Dorsolateral prefrontal cortex (tissue), 122 donors: ENCODE measurements at places on chromosomes 12 and 14.

DNA sequence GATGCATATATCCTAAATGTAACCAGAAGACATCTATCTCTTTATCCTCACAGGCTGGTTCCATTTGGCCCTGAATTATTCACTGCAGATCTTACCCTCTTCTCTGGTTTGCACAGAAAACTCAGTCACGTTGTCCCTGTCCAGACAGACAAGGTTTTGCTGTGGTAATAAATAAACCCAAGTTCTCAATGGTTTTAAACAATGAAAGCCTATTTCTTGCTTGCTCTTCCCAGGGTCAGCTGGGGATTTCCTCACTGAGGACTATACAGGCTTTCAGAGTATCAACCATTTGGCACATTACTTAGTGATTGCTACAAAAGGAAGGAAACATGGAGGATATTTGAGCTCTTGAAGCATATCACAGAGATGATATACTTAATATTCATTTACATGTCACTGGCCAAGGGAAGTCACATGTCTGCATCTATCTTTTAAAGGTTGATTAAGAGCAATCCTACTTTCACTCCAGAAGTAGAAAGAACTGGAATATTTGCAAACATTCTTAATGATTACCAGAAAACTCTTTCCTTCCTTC, 24.4 kb upstream of the E2F7 start:
- no peak for DNase-seq

DNA sequence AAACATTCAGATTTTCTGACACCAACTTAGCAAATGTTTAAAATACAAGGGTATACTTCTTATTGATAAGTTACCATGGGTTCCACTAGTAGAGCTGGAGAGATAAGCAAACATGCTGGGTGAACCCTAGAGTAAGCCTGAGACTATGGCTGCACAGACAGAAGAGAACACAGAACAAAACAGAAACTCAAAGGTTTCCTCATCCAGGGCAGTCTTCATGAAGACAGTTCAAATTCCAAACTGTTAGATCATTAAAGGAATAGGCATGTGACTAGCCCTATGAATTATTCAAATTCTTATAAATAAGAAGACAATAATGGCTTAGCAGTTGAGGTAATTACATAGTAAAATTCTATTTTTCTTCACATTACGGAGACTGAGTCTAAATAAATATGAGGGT, 28.1 kb downstream of the BTBD7 start:
- no peak for DNase-seq

GRCh38 chr14:69059658-69060623, 80.8 kb upstream of the ACTN1 start:
- DNase-seq = no peak

- DNase-seq = no peak
These were observed 7.3 kb upstream of the FIGNL2 start for GRCh38 chr12:51855586-51856428.

- DNase-seq = no peak
These were observed 52.3 kb downstream of the SYNE3 start for GRCh38 chr14:95464103-95464502.

DNA sequence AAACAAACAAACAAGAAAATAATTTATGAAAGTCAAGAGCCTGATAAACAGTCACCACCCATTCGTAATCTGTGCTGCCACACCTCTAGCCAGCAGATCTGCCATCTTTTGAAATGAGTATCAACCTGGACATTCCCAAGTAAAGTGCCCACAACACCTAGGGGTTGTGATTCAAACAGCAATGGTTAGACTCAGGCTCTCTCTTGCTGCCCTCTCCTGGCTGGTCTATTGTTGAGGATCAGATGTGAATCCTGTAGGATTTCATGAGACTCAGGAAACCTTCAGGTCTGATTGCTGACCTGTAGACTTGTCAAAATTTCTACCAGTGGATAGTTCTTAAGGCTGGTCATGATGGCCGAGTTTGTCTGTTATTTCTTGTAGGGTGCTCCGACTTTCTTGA, 26.8 kb downstream of the DGLUCY start:
- DNase-seq = no peak

DNA sequence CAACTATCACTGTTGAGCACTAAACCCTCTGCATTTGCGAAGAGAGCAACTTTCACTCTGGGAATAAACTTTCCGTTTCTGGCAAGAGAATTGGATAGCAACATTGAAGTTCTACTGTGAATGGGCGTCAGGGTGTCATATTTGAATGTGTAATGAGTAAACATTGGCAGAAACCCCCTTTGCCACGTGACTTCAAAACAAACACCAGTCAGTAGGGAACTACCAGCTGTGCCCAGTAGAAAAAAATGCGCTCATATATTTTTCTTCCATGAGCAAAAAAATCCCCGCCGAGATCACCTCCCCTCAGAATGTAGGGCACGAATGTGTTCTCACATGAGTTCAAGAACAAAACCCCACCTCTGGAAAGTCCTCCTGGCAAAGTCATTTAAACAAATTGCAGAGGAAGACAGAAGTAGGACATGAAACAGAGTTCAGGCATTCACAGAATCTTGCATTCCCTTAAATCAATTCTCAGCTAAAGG, 80.6 kb downstream of the BTG1 start:
- no peak for DNase-seq

GRCh38 chr12:78914859-78915331, 50.3 kb downstream of the SYT1 start:
- no peak for DNase-seq

DNA sequence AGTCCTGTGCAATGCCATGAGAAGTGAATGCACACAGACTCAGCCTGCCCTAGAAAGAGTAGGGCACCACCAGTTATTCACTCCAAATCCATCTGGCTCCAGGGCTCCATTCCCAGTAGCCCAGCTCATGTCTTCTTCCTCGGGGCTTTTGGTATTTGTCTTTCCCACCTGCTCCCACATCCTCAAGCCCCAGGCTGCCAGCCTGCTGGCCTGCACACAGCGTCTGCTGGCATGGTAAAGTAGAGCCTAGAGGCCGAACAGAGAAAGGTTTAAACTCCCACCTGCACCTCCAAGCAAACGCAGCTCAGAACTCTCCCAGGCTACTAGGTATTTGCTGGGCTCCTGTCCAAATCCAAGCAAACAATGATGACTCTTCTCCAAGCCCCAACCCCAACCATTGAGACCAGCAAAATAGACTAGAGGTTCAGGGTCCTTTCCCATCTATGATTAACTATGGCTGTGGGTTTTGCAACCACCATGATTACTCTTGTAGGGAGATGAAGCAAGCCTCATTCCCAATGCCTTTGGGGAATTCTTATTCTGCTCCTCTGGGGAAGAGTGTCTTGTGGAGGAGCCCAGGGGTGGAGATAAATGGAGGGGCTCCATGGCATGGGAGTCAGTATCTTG, 5.2 kb upstream of the VDR start:
- DNase-seq = no peak

GRCh38 chr14:91058042-91058581, 2.3 kb downstream of the RPS6KA5 start:
- no peak for DNase-seq

GRCh38 chr14:76968621-76969063, 59.9 kb downstream of the IRF2BPL start:
- DNase-seq = no peak

DNA sequence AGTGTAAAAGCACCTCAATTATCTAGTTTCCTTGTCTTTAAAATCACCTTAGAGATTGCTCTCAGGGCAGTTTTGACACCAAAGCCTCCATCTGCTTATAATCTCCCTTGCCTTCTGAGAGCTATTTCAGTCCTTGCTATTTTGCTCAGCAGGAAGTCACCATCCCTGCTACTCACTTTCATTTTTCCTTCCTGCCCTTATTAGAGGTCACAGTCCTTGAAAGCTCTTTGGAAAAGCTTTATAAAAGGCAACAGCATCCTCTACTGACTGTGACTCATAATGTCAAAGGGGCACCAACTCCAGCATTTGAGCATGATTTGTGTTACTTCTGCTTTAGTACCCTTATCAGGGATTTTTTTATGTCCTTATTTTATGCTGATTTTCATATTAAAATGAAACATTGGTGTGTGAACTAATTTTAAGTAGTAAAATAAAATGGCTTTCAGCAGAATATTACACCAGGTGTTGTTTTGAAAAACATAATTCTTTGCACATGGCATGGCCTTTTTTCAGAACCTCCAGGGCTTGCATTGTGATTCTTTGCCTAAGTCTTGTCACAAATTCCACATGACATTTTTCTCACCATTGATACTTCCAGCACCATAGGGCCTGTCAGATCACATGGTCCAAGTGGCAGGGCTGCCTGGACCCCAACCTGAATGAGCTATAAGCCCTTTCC, 213.0 kb downstream of the ADAMTS20 start:
- no peak for DNase-seq

DNA sequence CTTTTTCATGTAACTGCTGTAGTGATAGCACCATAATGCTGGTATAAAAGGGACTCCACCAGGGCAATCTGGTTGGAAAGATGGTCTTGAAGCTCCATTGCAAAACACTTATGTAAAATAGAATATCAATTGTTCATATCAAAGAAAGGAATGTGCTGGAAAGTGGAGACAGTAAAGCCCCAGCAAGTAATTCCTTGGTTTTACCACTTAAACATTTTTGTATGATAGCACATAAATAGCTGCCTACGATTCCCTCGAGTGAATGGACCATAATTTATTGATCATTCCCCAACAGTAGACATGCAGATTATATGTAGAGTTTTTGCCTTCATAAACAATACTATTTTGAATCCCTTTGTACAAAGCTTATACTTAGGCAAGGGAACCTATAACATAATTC, 275.4 kb downstream of the PAWR start:
- DNase-seq = no peak

GRCh38 chr14:21748869-21749303, 75.3 kb upstream of the OR4E1 start:
- DNase-seq = peak; percentile 49

GRCh38 chr12:3752741-3753486, at the start of gene CRACR2A:
Gene CRACR2A, minus strand, starts transcription at chr12:3753109. Its CDS starts 56,110 bp downstream, at chr12:3696999.
- DNase-seq = peak; percentile 37

DNA sequence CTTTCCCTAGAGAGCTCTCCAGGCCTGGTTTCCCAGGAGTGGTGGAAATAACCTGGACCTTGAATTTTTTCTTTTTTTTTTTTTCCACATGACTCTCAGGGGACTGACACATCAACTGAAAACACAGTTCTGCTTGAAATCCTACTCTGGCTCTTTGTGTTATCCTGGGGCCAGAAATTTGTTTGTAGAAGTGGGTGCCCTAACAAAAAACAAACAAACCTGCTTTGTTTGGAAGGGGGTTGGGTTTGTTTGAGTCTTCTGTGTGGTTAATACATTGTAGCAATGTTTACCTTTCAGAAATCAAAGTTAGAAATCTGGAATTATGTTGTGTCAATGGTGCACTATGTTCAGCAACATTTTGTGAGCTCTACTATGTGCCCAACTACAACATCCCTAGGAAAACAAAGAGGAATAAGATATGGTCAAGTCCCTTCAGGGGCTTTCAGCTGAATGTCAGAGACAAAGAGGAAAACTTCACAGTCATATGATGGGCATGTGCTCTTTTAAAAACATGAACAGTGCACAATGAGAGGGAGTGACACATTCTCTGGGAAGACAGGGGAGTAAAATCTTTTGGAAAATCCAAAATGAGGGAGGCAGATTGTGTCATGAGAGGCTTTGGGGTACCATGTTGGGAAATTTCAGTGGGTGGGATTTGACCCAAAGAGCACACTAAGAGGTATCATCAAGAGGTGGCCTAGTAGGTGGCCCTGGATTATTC, 1.5 kb upstream of the IGF1 start:
- DNase-seq = no peak

- no peak for DNase-seq
These were observed 648 bp downstream of the CHD4 start for GRCh38 chr12:6606331-6607131.
